SJSA1 (cell line): ENCODE measurements at places on chromosomes 11 and 22.
A peak's percentile ranks its signal among the peaks of the same experiment; 100 is the strongest.

DNA sequence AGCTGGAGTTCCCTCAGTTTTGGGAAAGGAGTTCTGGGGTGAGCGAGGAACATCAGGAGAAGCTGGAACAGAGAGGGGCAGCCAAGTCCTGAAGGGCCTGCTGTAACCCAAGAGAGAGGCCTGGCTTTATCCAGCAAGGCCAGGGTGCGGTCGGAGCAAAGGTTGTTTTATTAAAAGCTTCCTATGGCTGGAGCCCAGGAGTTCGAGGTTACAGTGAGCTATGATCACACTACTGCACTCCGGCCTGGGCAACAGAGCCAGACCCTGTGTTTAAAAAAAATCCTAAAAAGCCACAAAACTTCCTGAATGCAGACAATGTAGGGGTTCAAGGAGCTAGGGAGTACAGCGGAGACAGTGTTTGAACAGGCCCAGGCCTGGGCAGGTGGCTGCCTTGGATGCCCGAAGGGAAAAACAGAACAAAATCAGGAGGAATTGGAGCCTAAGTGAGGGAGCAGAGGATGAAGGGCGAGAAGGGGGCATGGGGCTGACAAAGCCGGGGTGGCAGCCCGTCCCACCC lies 22.2 kb upstream of the MALAT1 start:
- DNase-seq: no peak

- no peak for DNase-seq
Observed at GRCh38 chr11:94184846-94185245, 56.2 kb downstream of the PANX1 start.

DNA sequence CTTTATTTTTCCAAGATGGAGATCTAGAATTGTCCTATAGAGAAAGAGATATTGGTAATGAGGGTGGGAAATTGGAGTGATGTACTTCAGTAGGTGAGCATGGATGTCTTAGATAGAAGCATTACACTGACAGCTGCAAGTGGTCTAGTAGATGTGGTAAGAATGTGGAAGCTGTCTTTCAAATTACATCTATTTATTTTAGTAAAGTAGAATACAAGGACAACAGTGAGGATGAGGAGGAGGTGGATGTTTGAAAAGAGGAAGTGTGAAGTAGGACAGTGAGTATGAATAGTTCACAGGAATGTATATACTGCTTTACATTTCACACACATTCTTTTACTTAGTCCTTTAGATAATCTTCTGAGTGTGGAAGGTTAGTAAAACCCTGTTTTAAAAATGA lies 64.2 kb downstream of the HIPK3 start:
- DNase-seq: no peak

- no peak for DNase-seq
Observed at GRCh38 chr11:77147668-77148321, 19.7 kb downstream of the MYO7A start.

DNA sequence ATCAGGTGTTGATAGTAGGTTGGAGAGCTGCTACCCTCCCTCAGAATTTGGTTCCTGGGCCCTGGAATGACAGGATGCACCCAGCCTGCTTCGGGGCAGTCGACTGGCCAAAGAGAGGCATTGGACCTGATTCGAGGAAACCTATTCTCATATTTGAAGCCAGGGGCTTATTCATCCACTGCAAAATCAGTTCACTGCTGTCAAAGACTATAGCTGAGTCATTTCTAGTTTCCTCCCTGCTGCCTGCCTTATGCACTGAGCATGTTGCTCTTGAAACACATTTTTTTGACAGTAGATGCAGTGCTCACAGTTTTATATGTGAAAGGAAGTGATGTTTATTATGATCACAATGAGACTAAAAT lies 565.4 kb downstream of the ETS1 start:
- DNase-seq: no peak

- no peak for DNase-seq
Observed at GRCh38 chr11:123742031-123742723, 717 bp upstream of the ZNF202 start.

GRCh38 chr11:86787018-86787536 lies 13.3 kb upstream of the PRSS23 start:
- DNase-seq: no peak

- no peak for DNase-seq
Observed at GRCh38 chr11:13972043-13972910, 9.8 kb downstream of the SPON1 start.

GRCh38 chr11:124870430-124870829 lies 5.2 kb downstream of the ROBO3 start:
- DNase-seq: no peak

DNA sequence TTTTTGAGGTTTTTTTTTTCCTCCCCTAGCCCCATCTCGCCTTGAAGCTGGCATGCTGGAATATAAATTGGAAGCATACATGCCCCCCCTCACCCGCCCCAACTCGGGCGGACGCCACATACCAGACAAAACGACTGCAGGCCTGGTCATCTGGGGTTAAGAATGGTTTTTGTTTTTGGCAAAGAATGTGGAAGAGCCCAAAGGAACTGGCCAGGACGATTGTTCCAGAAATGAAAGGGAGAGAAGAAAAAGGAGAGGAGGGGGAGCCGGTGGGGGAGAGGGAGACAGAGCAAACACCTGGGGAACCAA lies 25.0 kb downstream of the MN1 start:
- DNase-seq: peak; percentile 59

DNA sequence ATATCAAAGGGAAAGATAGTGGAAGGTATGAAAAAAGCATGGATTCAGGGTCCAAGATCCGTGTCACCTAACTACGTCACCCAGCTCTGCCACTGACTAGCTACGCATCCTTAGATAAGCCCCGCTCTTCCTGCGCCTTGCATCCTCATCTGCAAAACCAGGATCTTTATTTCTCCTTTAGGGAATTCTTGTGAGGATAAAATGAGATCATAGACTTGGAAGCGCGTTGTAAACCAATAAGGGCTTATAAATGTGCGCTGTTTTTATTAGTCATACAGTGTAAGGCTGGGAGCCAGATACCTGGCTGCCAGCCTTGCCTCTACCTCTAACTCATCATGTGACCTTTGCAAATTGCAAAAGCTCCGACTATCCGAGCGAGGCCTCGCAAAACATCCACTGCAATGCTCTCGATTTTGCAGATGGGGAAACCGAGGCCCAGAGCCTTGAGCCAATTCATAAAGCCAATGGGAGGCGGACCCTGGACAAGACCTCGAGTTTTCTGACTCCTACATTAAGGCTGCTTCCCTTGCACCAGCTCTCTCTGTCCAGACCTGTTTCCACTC lies 753 bp downstream of the PRPF19 start:
- no peak for DNase-seq

GRCh38 chr22:30869667-30870395 lies 98.7 kb downstream of the MORC2 start:
- DNase-seq: no peak

DNA sequence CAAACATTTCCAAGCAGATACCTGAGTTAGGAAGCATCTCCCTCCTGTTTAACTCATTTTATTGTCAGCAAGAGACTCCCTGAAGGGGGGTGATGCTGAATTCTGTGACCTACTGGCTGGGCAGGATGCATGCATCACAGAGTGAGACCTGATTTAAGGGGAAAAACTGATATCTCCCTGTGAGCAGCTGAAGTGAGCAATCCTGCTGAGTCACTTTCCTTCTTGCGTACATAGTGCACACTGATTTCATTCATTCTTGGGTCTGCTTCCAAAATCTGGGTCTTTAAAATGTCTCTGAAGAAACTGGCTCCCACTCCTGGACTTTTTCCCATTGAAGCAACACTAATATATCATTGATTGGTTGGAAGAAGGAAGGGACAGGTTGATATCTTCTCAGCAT lies 23.3 kb downstream of the P4HA3 start:
- DNase-seq: no peak

GRCh38 chr11:111601636-111601978 lies 642 bp upstream of the SIK2 start:
- no peak for DNase-seq

DNA sequence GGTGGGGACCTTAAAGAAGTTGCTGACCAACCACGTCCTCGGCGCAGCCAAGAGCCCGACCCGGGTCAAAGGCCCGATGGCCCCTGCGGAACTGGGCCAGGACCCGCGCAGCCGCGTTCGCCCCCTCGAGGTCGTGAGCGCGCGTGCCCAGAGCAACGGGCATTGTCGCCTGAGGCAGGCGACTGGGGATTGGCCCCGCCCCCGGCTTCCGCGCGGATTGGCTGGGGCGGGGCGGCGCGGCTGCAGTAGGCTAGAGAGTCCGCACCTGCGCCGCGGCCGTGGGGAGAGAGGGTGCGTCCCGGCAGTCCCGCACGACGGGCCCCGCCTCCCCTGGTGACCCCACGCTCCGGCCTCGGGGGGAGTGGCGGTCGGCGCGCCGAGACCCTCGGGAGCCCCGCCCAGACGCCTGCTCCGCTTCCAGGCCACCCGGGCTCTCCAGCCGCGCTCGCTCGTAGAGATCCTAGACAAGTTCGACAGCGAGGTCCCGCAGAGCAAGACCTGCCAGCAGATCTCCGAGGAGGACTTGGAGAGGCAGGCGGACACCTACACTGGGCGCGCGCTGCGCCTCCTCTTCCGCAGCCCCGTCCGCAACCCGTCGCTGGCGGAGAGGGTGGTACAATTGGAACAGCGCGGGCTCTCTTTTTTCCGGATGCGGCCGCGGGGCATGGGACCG lies 8.3 kb upstream of the PPIL2 start:
- DNase-seq: peak; percentile 75

- no peak for DNase-seq
Observed at GRCh38 chr22:47681411-47682165, 919.1 kb downstream of the TBC1D22A start.

DNA sequence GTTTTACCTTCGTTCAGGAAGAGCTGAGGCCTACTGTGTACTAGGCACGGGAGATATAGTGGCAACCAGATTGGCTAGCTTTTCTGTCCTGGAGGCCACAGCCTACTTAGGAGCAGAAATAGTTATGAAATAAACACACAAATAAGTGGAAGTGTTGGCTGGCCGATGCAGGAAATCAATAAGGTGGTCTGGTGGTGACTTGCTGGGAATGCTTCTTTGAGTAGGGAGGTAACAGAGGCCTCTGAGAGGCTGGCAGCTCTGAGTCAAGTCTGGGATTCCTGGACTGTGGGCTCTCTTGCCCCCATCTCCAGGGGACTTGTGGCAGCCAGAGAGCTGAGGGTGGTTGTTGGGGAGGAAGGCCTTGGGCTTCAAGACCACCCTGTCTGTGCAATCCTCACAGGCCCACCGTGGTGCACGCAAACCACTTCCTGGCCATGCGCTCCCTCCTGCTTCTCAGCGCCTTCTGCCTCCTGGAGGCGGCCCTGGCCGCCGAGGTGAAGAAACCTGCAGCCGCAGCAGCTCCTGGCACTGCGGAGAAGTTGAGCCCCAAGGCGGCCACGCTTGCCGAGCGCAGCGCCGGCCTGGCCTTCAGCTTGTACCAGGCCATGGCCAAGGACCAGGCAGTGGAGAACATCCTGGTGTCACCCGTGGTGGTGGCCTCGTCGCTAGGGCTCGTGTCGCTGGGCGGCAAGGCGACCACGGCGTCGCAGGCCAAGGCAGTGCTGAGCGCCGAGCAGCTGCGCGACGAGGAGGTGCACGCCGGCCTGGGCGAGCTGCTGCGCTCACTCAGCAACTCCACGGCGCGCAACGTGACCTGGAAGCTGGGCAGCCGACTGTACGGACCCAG lies 4.1 kb downstream of the SERPINH1 start:
- no peak for DNase-seq

GRCh38 chr11:17211286-17211685 lies 3.5 kb upstream of the PIK3C2A start:
- no peak for DNase-seq

DNA sequence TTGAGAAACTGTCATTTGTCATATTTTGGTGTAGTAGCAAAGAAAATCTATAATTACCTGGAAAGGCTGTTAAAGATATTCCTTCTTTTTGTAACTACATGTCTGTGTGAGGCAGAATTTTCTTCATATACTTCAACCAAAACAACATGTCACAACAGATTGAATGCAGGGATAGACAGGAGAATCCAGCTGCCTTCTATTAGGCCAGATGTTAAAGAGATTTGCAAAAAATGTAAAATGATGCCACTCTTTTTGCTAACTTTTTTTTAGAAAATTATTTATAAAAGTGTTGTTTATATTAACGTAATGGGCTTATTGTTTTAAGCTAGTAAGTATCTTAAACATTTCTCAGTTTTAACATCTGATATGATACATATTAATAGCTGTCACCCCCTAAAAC lies 12.7 kb downstream of the DGKZ start:
- no peak for DNase-seq

GRCh38 chr11:132050049-132050448 lies 679.6 kb downstream of the NTM start:
- no peak for DNase-seq

DNA sequence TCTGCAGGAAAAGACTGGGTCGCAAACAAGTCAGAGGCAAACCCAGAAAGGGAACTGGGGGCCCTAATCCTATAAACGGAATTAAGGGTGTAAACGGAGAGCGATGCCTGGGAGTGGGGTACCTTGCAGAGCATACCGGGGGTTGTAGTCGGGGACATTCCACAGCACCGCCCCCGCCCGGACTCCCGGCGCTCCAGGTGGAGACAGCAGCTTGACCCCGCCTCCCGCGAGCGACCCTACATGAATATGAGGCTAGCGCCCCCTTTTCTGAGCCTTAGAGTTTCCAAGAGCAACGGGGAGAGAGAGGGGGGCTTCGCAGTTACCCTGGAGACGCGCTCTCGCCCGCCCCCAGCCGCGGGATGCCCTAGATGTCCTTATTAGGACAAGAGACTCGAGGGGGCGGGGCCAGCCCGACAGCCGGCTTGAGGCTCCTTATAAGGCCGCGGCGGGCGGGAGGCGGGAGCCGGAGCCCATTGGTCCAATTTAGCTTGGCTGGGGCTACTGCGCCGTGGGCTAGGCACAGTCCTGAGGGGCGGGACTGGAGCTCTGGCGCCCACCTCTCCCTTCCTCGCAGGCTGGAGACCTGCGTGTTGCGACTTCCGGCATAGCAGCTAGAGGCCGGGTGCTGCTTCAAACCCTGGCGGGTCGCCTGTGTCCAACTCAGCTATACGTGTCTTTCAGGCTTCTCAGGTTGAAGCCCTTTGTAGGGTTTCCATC lies 980 bp upstream of the MUS81 start:
- DNase-seq: peak; percentile 100

DNA sequence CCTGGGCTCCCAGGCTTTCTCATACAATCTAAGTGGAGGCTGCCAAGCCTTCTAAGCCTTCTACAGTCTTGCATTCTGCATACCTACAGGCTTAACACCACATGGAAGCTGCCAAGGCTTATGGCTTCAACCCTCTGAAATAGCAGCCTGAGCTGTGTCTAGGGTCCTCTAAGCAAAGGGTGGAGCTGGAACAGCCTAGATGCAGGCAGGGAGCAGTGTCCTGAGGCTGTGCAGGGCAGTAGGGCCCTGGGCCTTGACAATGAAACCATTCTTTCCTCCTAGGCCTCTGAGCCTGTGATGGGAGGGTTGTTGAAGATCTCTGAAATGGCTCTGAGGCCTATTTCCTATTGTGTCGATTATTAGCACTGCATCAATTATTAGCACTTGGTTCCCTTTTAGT lies 150.9 kb upstream of the GRK3 start:
- DNase-seq: no peak

- no peak for DNase-seq
Observed at GRCh38 chr11:112173152-112173551, 2.2 kb upstream of the BCO2 start.

GRCh38 chr11:61757213-61757862 lies 4.9 kb downstream of the MYRF start:
- DNase-seq: no peak
